ENCODE measurements at places on chromosomes 7 and 10.

DNA sequence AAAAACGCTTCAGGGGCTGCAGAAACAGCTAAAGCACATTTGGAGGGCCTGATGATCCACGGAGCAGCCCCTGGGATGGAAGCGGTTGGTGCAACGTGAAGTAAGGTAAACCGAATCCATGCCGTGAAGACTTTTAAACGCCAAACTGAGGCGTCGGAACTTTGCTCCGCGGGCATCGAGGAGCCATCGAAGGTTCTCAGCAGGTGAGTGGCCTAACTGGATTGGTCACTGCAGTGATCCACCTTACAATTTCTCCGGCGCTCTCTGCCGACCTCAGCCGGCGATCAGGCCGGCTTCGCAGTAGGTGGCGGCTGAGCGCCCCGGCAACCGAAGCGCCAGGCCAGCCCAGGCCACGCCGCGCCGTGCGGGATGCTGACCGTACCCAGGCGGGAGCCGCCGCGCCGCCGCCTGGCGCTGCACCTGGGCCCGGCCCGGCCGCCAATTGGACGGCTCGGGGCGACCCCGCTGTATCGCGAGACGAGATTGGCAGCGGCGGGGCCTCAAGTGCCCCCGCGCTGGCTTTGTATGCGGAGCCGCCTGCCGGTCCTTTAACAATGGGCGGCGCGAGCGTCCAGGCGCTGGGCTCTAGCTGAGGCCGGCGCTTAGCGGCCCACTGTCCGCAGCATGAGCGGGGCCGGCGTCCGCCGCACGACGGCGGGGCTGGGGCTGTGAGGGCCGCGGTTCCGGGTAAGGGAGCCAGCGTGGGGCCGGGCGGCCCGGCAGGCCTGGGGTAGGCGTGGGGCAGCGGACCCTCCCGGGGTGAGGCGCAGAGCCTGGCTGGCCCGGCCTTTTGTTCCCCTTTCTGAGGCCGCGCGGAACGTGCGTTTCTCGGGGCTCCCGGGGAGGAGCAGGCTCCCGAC is at the start of gene CCNJ:
TSS of gene CCNJ (plus strand) at position 551 of the 860 bp plus-strand sequence. CDS start 811 bp downstream, outside the sequence.
- peak; percentile 93 for DNase-seq

DNA sequence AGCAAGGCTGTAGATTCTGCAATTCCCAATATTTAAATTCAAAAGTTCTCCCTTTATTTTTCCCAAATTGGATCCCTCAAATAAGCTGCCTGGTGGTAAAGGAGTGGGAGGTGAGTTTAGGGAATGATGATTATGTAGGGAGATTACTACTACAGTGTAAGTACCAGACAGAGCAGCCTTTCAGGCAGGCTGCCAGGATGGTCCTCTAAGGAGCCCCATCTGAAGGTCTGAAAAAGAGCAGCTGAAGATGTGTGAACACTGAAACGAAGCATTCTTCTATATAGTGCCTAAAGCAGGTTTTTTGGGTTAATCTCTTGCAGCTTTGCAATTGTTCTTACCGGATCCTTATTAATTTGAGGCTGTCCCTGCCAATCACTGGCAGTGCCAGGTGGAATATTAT is 84.7 kb downstream of the CREB5 start:
- no peak for DNase-seq

- DNase-seq = no peak
These were observed 82.4 kb downstream of the THSD7A start for GRCh38 chr7:11749629-11750028.

GRCh38 chr7:73905360-73905759 is 44.4 kb downstream of the TMEM270 start:
- no peak for DNase-seq

DNA sequence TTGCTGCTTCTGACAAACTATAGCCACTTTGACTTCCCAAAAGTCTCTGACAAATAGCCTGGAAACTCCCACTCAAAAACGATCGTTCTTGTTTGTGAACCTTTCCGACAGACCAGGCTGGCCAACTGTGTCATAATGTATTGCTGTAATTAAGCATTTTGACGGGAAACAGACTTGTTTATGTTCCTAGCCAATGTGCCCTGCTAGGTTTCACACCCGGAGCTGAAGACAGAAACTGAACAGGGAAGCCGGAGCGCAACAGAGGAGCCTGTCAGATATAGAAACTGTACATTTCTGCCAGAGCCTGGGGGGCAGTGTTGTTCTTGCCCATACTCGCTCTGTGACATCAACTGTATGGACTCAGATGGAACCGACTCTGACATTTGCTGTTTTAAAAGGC is 55.3 kb upstream of the C7orf33 start:
- DNase-seq = no peak

GRCh38 chr7:127317447-127317961 is 64.8 kb upstream of the GRM8 start:
- DNase-seq = no peak

GRCh38 chr10:19967981-19968380 is 151.7 kb downstream of the PLXDC2 start:
- DNase-seq = no peak

- DNase-seq = no peak
These were observed 3.9 kb upstream of the CFAP46 start for GRCh38 chr10:132946311-132946710.

- DNase-seq = no peak
These were observed 471.4 kb downstream of the ADRA2A start for GRCh38 chr10:111548084-111548726.

All from HTR-8/SVneo (cell line).